ENCODE measurements at places on chromosomes 3 and 15. TPM values are rescaled to one million over a fixed set of nuclear protein-coding genes. Genes with fewer than 3 reads are reported as not detected.

The SCN11A gene
- under 0.01 TPM for total RNA-seq

The RSL24D1 gene
- total RNA-seq, result 117 TPM

The TBCCD1 gene
- total RNA-seq, result 13.7 TPM

The FXR1 gene
- total RNA-seq, result 229 TPM

The ALDH1A3 gene
- total RNA-seq, result 73.7 TPM

The PLA2G4D gene
- total RNA-seq, result not detected

The ASB14 gene
- total RNA-seq, result not detected

All from fibroblast of lung (primary cell).